Thoracic aorta (tissue), 2 donors: ENCODE measurements at places on chromosomes 12 and 14. TPM values are rescaled to one million over a fixed set of nuclear protein-coding genes. Genes with fewer than 3 reads are reported as not detected.
A peak's percentile ranks its signal among the peaks of the same experiment; 100 is the strongest.

DNA sequence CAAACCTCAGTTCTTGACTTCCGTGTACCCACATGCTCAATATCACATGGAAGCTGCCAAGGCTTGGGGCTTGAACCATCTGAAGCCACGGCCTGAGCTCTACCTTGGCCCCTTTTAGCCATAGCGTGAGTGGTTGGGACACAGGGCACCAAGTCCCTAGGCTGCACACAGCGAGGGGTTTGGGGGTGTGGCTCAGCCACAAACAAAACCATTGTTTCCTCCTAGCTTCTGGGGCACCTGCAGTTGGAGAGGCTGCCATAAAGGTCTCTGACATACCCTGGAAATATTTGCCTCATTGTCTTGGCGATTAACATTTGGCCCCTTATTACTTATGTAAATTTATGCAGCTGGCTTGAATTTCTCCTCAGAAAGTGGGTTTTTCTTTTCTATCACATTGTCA is 628.6 kb downstream of the NRXN3 start:
- H3K27ac ChIP-seq, result no peak overlapping the region
- DNase-seq, result no peak
- H3K4me3 ChIP-seq, result no peak overlapping the region
- no peaks in the 10 kb centered on the region for H3K27me3 ChIP-seq

DNA sequence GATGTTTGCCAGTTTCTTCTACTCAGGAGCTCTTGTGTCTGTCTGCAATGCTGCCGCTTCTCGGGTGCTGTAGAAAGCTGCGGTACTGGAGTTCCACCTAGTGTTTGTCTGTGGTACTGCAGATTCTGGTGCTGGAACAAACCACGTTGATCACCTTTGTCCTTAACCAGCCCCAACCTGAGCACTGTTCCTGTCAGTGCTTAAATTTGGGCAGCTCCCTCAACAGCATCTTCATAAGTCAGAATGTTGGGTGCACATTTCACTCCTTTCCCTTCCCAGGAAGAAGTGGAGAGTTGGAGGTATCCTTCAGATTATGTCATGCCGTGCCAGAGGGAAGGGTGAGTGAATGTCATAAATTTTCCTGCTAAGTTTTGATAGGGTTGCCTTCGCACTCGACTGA is 48.7 kb upstream of the LALBA start:
- no peak overlapping the region for H3K4me3 ChIP-seq
- H3K36me3 ChIP-seq, result no peaks in the 10 kb centered on the region
- H3K27me3 ChIP-seq, result no peaks in the 10 kb centered on the region
- no peaks in the 10 kb centered on the region for H3K4me1 ChIP-seq
- peak; percentile 9 for DNase-seq

The IKZF4 gene
- 7.6 TPM for total RNA-seq

DNA sequence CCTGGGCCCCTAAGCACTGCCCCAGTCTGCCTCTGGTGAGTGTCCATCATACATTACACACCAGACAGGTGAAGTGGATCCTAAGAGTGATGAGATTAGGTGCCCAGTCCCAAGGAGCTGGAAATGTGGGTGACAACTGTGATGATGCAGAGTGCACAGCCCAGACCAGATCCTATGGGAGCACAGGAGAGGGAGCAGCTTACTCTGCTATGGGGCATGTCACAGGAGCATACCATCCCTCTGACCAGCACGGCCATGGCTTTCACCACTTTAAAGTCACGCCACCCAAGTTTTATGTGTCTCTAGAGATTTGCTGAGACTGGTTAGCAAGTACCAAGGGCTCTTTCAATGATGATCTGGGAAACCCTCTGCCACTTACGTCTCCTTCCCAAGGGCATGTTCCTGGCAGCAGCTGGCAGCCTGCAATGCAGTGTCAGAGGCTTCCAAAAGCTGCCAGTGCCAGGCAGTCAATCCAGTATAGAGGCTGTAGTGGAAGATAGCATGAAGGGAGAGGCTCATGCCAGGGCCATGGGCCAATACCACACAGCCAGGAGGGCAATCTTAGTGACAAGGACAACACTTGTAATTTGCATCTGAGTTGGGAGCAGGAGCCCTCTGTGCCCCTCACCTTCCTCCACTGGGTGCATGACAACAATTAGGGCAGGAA is 40.2 kb downstream of the STAB2 start:
- DNase-seq, result no peak
- no peaks in the 10 kb centered on the region for H3K4me1 ChIP-seq
- H3K27me3 ChIP-seq, result no peaks in the 10 kb centered on the region
- H3K36me3 ChIP-seq, result no peaks in the 10 kb centered on the region
- H3K27ac ChIP-seq, result no peak overlapping the region

GRCh38 chr14:32492457-32492856 is 163.4 kb downstream of the AKAP6 start:
- no peak overlapping the region for H3K4me3 ChIP-seq
- peaks cover 73% of the 10 kb centered on the region for H3K4me1 ChIP-seq
- no peak overlapping the region for H3K27ac ChIP-seq
- no peaks in the 10 kb centered on the region for H3K27me3 ChIP-seq

The RASSF9 gene
- total RNA-seq, result 3.2 TPM

The FOS gene
- total RNA-seq, result 3,038 TPM

The RDH16 gene
- total RNA-seq, result 0.54 TPM
